AG04449 (cell line): ENCODE measurements at places on chromosomes 1 and 21.
A peak's percentile ranks its signal among the peaks of the same experiment; 100 is the strongest.

GRCh38 chr21:46082963-46083790 is 14.7 kb upstream of the COL6A2 start:
- DNase-seq, result no peak

- peak; percentile 26 for DNase-seq
These were observed 25.1 kb upstream of the BRDT start for GRCh38 chr1:91924146-91924545.

- no peak for DNase-seq
These were observed 72.6 kb upstream of the RGL1 start for GRCh38 chr1:183732236-183732880.

GRCh38 chr1:168341483-168341975 is 60.9 kb downstream of the TBX19 start:
- DNase-seq, result peak; percentile 50

DNA sequence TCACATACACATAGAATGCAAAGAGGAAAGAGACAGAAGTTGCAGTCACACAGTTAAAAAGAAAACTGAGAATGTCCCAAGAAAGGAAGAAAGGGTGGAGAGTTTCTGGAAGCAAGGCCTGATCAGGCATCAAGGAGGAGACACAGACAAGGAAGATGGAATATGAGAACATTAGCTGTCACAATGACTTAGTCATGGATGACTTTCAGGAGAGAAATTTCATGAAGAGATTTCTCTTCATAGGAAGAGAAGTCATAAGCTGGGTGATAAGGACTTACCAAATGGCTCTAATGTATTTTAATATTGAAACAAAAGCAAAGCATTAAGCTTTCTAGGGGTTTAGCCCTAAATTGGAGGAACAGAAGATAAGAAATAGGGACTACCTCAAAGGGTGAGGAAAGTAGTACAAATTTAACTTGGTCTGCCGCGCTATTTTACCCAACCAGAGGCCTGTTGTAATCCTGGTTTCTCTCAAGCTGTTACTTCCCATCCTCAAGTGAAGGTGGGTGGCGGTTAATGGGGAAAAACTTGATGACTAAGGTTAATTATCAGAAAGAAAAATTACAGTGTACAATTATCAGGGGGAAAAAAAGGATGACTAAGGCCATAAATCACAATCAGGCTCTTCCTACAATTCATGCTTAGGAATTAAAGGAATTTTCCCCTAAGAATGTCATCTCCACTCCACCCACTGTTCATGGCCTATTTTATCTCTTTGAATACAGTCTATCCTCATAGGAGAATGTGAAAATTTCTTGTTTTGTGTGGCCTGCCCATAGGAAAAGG is 93.9 kb upstream of the ADGRL2 start:
- peak; percentile 19 for DNase-seq

DNA sequence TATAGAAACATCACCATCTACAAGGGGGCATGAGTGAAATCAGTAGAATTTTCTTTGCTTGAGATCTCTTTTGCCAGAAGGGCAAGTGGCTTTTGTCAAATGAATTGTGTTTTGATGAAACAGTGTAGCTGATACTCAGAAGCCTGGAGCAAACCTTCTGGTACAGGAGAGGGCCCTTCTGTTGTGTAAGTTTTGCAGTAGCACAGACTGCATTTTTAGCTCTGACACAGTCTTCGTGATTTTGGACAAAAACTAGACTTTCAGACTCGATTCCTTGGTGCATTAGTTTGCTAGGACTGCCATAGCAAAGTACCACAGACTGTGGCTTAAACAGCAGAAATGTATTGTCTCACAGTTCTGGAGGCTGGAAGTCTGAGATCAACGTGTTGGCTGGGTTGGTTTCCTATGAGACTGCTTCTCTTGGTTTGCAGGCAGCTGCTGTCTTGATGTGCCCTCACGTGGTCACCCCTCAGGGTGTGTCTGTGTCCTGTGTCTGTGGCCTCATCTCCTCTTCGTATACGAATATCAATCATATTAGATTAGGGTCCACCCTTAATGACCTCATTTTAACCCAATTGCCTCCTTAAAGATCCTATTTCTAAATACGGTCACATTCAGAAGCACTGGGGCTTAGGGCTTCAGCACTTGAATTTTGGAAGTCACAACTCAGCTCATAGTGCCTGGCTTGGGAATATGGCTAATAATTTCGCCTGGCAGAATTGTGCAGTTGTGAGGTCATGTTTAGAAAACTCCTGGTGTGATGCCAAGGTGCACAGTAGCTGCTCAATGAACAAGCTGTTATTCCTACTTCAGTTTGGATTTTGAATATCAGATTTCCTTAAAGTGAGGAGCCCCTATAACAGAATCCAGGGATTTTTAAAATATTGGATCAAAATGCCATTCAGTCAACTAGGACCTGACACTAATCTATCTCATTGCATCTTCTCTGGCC is 21.2 kb upstream of the DISC1 start:
- DNase-seq, result no peak

GRCh38 chr1:40625076-40625475 is 40.4 kb downstream of the RIMS3 start:
- no peak for DNase-seq

GRCh38 chr1:1068517-1069055 is 5.5 kb downstream of the RNF223 start:
- no peak for DNase-seq

DNA sequence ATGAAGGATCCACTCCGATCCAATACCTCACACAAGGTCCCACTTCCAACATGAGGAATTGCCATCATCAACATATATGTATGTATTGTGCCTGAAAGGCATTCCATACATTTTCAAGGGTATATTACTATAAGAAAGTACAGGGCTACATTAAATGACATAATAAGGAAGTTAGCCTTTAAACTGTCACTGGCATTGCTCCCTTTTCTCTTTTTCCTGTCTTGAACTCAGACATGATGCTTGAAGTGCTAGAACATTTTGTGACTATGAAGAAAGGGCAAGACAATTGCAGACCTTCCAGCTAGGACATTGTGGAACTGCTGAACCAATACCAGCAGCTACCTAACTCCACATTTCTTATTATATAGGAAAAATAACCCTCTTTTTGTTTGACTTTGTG is 2.9 kb upstream of the TSPAN2 start:
- no peak for DNase-seq

DNA sequence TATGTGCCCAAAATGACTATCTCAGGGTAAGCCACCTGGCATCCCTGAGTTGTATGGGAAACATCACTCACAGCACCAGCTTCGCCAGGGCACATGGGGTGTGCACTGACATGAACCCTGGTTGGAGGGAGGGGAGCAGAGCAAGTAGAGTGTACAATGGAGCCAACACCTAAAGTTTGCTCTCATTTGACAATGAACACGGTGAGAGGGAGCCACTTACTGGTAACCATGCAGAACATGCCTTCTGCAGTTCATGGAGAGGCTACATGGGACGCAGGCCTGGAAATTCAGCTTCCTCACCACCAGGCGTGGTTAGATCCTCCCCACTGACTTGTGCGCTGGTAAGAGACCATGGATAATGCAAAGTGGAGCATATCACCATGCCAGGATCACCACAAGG is 10.0 kb upstream of the CPLANE2 start:
- DNase-seq, result no peak

DNA sequence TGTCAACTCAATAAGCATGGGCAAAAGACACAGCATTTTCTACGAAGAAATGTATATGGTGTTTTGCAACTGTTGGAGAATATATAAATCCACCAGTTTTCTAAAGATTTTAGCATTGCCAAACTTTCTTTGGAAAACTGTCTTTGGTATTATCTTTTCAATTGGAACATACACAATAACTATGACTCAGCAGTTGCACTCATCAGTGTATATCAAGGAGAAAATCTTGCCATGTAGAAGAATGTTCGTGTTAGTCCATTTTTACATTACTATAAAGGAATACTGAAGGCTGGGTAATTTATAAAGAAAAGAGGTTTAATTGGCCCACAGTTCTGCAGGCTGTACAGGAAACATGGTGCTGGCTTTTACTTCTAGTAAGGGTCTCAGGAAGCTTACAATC is 41.1 kb downstream of the PRKAA2 start:
- no peak for DNase-seq

- DNase-seq, result no peak
These were observed 167.7 kb downstream of the ACTL8 start for GRCh38 chr1:17922833-17923232.

GRCh38 chr1:240765732-240766363 is 153.9 kb upstream of the GREM2 start:
- peak; percentile 36 for DNase-seq

GRCh38 chr1:156947818-156948525 is 27.5 kb downstream of the LRRC71 start:
- no peak for DNase-seq

GRCh38 chr1:25026730-25027450 is 96.8 kb upstream of the RUNX3 start:
- DNase-seq, result no peak

GRCh38 chr1:155256058-155256852 is 972 bp upstream of the ENTREP3 start:
- no peak for DNase-seq

- no peak for DNase-seq
These were observed 17.2 kb upstream of the SPEN start for GRCh38 chr1:15830258-15830657.

DNA sequence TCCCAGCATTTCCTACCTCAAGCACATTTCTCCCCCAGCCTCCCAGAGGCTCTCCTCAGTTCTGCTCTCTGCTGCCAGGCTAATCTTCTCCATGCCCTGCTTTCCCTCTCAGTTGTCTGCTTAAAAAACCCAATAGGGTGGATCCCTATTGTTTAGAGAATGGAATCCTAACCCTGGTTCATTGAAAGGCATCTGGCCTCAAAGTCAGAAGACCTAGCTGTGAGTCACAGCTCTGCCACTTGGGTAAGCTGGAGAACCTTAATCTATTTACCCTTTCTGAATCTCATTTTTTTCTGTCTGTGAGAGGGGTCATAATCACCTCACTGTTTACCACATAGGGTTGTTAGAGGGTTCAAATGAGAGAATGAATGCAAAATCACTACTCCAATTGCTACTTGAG is 12.5 kb upstream of the MYOC start:
- DNase-seq, result no peak

DNA sequence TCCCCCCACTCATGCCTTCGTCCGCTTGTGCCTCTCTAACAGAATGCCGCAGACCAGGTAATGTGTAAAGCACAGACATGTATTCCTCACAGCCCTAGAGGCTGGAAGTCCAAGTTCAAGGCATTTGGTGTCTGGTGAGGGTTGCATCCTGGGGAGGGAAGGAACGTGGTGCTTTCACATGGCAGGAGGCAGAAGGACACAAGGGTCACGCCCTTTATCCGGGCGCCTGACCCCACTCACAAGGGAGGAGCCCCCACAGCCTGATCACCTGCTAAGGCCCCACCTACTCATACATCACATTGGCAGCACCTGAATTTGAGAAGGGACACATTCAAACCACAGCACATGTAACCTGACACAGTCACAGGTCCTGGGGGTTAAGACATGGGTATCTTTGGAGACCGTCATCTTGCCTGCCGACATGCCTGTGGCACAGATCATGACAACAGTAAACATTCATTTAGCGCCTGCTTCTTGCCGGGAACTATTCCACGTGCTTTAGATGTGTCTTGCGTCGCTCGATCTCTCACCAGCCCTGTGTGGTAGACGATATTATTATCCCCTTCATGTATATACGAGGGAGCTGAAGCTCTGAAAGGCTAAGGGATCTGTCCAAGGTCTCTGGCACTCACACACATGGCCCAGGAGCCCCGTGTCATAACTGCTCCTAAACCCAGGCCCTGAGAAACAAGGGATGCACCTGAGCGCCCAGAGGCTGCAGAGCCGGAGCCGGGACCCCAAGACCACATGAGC is 235.6 kb downstream of the NPHP4 start:
- no peak for DNase-seq

GRCh38 chr1:18934205-18935000 is 22.1 kb downstream of the IFFO2 start:
- no peak for DNase-seq

- DNase-seq, result no peak
These were observed 480 bp downstream of the DPYD start for GRCh38 chr1:97920276-97920831.

DNA sequence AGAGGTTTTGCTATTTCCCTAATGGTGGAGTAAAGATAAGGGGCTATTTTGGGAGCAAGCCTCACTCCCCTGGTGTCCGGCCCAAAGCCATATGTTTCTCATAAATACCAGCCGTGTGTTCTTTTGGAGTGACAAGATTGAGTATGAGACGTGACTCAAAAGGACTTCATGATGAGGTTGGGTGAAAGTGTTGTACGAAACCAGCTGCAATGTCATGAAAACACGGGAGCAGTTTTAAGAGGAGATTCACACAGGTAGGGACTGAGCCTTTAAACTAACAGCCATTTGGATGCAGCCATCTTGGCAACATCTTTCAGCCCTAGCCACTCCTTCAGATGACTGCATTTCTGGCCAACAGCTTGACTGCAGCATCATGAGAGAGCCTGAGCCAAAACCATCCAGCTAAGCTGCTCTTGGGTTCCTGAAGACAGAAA is 532.3 kb upstream of the USP24 start:
- DNase-seq, result no peak

DNA sequence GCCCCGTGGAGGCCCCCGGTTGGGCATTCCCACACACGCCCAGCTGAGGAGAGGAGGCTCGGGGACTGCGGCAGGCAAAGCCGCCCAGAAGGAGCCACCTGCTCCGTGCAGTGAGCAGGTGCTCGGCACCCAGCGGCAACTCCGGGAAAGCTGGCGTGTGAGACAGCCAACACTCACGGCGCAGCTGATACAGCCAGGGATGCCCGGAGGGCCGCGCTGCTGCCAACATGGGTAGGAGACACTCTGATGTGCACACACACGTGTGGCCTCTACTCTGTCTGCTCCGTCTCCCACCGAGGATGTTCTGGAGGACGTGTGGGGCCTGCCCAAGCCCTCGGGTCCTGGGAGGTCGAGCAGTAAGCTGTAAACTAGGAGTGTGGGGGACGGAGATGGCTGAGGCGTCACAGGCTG is 12.9 kb downstream of the MORN1 start:
- DNase-seq, result no peak

- peak; percentile 61 for DNase-seq
These were observed 50.9 kb upstream of the CNIH3 start for GRCh38 chr1:224565186-224565585.

DNA sequence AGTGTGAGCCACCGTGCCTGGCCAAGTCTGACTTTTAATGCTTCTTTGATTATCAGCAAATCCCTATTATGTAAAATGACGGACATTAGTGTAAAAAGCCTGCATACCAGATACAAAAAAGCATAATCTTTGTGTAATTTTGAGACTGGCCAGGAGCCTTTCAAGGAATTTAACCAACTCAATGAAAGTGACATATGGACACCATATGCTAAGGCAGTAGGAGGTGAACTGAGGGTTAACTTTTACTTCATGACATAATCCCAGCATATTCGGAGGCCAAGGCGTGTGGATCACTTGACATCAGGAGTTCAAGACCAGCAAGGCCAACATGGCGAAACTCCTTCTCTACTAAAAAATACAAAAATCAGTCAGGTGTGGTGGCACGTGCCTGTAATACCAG is 94.6 kb downstream of the EIF4G3 start:
- DNase-seq, result no peak
